ENCODE measurements at places on chromosomes 4 and X.

GRCh38 chr4:55312489-55313101 is 33.4 kb upstream of the SRD5A3 start:
- DNase-seq, result peak; percentile 16

DNA sequence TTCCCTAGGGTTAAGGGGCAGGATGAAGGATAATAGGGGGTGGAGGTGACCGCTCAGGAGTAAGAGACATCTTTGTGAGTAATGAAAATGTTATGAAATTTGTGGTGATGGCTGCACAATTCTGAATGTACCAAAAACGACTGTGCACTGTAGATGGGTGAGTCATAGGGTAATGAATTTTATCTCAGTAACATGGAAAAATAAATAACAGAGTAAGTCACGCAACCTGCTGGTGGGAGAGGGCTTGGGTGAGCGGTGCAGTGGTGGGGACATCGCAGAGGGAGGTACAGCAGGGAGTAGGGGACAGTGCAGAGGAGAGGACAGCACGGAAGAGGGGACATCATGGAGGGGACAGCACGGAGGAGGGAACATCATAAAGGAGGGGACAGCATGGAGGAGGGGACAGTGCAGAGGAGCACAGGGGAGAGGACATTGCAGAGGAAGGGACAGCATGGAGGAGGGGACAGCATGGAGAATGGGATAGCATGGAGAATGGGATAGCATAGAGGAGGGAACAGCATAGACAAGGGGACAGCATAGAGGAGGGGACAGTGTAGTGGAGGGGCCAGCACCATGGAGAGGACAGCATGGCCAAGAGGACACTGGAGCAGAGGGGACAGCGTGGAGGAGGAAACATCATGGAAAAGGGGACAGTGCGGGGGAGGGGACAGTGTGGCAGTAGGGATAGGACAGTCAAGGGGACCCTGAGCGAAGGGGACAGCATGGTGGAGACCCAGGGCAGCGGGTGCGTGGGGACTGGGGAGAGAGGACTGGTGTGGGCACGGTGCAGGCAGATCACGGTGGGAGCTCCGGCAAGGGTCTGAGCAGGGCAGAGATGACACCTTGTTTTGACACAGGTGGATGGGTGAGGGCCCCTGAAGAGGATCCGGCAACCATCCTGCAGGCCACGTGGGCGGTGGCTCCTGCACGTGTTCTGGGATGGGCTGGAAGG is 68.5 kb upstream of the MXD4 start:
- no peak for DNase-seq

DNA sequence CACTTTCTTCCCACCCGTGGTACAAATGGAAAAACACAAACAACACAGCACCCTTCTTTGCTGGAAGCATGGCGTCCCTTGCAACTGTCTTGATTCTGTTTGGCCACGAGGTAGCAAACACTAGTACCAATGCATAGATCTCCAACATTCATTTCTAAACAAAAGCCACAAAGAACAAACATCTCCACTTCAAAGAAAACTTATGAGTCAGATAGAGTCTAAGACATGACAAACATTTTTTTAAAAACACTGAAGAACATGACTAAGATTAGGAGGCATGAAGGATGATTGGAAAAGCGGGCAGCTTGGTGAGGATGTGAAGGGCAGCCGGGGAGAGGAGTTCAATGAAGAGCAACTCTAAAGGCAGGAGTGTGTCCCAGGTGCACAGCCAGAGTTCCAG is 197.6 kb upstream of the FAM9B start:
- no peak for DNase-seq

DNA sequence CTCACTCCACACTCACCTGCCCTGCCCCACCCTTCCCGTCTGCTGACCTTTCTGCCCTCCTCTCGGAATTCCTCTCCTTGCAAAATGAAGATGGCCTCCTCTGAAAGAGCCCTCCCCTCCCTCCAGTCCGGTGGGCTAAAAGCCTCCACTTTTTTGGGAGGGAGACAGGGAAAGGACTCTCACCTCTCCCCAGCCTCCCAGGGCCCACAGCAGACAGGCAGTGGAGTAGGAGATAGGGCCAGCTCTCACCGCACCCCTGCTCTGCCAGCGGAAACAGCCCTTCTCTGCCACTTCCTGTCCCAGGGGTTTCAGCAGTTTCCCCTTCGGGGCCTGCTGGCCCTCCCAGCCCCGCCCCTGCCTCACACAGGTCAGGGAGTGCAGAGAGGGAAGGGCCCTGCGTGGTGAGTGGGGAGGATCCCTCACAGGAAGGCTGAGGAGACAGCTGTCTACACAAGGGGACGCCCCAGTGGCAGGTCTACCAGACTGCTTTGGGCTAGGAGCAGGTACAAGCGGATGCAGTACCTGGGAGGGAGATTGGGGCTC is 18.2 kb downstream of the ELF4 start:
- peak; percentile 86 for DNase-seq

- no peak for DNase-seq
These were observed 85.1 kb downstream of the PDLIM5 start for GRCh38 chr4:94536649-94537469.

GRCh38 chr4:67746797-67747495 is 7.2 kb downstream of the GNRHR start:
- DNase-seq, result peak; percentile 21

GRCh38 chrX:55638933-55639332 is 15.7 kb downstream of the FOXR2 start:
- DNase-seq, result no peak

- no peak for DNase-seq
These were observed 127.3 kb upstream of the MAGEB16 start for GRCh38 chrX:35670889-35671288.

- peak; percentile 25 for DNase-seq
These were observed 605.1 kb downstream of the BCOR start for GRCh38 chrX:39492497-39493162.

Measured in K562 (cell line).